ENCODE measurements at places on chromosomes 11 and 22.

- no peak for DNase-seq
These were observed 27.9 kb downstream of the PIWIL4 start for GRCh38 chr11:94595076-94595475.

DNA sequence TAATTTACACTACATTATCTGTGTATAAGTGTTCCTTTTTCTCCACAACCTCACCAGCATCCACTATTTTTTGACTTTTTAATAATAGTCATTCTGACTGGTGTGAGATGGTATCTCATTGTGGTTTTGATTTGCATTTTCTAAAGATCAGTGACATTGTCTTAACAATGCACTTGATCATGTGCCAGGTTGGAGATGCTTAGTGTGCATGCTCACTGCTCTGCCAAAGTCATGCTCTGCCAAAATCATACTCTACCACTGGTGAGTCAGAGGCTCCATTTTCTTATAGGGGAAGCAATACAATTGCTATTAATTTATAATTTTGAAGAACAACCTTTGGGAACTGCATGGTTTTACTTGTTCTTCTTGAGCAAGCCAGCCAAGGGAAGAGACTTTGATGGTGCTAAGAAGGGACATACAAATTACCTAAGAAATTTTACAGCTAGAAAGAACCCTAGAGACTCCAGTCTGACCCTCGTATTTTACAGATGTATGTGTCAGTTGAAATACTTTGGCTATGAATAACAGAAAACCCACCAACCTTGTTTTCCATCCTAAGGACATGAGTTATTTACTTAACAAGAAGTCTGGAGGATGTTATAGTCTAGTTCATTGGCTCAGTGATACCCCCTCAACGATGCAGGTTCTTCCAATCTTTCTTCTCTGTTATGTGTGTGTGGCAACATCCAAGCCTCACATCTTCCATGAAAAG is 368.9 kb downstream of the DDX10 start:
- no peak for DNase-seq

- no peak for DNase-seq
These were observed 181.4 kb downstream of the DBX1 start for GRCh38 chr11:19978668-19979518.

DNA sequence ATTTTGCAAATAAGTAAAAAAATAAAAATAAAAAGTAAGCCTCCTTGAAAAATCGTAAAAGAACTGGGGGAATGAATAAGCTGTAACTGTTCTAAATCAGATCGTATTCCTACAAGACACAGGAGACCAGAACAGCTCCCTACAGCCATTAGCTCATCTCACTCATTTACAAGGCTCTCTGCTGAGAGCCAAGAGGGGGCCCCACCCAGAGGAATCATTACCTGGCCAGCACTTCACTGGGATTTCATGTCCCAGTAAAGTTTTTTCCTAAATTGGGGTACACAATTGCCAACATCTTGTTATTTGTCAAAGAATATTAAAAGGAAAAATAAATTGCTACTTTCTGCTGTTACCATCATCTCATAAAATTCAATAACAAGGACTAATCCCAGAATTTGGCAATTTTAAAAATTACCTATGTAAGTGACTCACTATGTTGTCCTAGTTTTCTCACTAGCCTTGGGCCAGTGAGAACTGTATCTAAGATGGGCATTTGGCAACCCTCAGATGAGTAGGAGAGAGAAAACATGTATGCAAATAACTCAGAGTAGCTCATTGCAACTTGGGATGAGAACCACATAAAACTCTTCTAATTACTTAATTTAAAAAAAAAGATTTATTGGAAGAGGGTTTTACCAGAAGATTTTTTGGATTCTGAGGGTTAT is 18.4 kb upstream of the SMTN start:
- no peak for DNase-seq

DNA sequence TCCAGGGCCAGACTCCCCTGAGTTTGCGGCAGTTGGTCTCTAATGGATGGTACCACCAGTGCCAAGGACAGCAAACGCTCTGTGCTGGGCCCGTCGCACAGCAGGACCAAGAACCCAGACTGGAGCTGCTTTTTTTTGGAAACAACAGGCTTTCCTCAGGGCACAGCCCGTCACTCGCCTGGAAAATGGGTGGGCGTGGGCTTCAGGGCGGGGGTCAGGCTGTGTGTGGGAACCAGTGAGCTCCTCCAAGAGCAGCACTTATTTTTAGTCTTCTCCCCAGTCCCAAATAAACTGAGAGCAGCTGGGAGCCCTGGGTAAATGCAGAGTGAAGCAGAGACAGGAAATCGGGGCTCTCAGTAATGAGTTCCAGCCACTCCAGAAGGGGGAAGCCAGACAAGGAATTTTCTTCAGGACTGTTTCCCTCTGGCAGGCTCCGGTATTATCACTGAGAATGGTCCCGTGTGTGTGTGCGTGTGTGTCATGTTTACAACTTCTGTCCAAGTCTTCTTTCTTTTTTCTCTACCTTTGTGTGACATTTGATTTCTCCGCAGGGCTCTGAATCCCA is 63.0 kb downstream of the PPFIBP2 start:
- DNase-seq: no peak

GRCh38 chr22:21669026-21669425 is 3.2 kb downstream of the PPIL2 start:
- no peak for DNase-seq

GRCh38 chr22:33640900-33641299 is 279.4 kb downstream of the LARGE1 start:
- no peak for DNase-seq

DNA sequence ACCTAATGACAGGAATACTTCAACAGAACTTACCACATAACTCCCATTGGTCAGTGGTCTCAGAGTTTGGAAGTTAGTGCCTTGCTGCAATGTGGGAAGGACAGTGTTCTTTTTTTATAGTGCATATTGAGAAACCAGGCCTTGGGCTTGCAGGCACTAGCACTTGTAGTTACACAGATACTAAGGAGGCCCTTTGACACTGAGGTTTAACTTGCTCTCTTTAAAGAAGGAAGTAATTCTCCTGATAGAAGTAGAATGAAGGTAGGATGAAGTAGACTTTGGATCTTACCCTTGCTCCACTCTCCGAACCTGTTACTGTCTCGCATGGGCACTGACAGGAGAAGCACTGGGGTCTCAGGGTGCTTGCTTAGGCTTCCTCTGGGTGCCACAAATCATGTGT is 31.0 kb upstream of the ST14 start:
- no peak for DNase-seq

DNA sequence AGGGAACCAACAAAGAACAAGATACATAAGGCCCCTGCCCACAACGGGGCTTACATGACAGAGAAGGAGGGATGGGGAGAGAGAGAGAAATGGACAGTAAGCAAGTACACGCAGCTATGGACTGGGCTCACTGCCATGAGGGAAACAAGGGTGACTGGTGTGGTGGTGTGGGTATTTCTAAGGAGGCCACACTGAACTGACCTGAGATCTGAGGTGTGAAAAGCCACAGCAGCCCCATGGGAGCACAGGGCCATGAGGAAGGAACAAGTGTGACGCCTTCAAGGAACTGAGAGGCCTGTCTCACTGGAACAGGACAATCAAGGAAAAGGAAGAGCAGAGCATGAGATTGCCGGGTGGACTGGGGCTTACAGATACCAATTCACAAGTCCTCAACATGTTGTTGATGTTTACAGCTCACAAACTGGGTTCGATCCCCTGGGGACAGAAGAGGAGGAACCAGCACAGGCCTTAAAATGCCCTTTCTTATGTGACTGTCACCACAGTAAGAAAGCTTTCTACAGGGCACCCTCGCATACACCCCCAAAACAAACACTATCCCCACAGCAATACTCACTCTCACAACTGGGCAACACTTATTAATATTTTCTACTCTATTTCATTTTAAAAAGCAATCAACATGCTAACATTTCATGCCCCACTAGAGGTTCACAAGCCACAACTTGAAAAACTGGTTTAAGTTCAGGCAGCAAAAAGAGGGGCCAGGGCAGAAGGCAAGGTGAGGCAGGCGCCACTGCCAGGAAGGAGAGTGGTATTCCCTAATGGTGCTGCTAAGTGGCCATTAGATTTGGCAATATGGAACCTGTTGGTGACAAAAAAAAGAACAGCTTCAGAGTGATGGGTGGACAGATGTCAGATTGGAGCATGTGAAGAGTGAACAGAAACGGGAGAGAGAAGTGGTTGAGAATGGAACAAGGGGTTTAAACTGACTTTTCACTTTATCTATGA is 39.1 kb downstream of the TCIRG1 start:
- DNase-seq: no peak
